ENCODE measurements at places on chromosomes 12 and 14.

DNA sequence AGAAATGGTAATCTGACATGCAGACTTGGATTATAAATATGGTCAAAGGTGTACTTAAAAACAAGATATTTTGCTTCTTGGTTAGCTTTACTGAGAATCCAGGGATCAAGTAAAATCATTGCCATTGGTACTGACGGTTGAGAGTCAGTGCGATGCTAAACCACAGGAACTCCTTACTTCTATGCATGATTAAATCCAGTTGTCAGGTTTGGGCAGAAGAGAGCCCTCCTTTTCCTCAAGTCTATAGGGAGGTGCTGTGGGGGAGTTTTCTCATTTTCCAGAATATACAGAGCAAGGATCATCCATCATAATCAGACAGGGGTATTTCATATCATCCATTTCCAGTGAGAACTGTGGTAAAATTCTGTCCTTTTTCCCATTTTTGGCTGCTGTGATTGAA lies 839.1 kb downstream of the NRXN3 start:
- DNase-seq = peak; percentile 12

- no peak for DNase-seq
Observed at GRCh38 chr12:48160807-48161206, 3.5 kb upstream of the ASB8 start.

- DNase-seq = peak; percentile 87
Observed at GRCh38 chr12:24839268-24839791, 109.6 kb downstream of the BCAT1 start.

DNA sequence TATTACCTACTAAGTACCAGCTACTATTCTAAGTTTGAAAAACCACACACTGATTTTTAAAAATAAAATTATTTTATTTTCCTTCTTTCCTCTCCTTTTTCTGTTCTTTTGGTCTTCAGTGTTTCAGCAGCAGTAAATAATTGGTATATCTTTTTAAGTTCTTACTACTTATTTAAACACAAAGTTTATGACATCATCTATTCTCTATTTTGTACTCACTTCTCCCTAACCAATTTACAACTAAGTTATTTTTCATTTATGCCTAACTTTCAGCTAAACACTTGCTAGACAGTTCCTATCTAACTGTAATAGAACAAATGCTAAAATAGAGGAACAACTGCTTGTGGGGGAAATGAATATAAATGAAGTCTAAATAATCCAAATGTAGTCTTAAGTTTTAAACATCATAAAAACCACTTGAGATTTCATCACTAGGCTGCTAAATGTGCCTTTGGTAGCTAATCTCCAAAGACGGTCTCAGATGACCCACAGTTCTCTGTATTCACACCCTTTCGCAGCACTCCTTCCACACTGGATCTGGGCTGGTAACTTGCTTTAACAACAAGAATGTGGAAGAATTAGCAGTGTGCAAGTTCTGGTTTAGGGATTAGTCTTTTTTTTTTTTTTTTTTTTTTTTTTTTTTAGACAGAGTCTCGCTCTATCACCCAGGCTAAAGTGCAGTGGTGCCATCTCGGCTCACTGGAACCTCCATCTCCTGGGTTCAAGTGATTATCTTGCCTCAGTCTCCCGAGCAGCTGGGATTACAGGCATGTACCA lies 41.0 kb downstream of the TFCP2 start:
- DNase-seq = no peak

DNA sequence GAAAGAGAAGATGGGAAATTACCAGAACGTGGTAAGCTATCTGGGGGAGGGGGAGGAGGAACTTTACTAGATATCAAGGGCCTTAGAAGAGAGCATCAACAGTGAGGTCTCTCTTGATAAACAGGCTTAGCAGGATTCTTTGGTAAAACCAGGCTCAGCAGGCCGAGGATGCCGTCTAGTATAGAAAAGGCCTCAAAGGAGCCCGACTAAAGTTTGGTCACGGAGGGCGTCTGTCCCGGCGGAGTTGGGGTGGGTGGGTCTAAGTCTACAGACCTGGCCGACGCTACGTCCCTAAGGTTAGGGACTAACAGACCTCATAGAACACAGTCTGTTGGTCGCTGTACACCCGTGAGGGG lies 538 bp upstream of the TIGAR start:
- no peak for DNase-seq

DNA sequence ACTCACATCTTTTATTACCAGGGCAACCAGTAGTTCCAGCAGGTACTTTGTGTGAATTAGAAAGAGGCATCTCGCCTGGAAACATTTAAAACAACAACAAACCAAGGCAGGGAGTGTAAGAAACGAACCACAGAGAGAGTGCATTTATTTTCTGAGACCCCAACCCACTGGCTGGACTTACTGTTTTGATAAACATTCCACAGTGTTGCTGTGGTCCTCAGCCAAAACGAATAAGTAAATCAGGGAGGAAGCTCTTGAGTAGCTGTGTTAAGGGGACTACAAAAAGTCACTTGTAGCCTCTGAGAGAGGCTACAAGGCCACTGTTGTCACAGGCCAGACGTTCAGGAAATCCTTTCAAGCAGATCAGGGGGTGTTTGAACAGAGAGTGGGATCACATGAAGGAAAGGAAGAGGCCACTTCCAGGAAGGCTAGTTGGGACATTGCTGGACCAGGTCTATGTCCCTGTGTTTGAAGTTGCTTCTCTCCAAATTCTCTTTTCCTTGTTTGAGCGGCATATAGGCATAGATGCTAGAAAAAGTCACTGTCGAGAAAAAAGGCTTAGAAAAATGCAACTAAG lies 33.8 kb downstream of the DMAC2L start:
- DNase-seq = no peak

GRCh38 chr14:41235466-41235865 lies 371.2 kb upstream of the LRFN5 start:
- no peak for DNase-seq

DNA sequence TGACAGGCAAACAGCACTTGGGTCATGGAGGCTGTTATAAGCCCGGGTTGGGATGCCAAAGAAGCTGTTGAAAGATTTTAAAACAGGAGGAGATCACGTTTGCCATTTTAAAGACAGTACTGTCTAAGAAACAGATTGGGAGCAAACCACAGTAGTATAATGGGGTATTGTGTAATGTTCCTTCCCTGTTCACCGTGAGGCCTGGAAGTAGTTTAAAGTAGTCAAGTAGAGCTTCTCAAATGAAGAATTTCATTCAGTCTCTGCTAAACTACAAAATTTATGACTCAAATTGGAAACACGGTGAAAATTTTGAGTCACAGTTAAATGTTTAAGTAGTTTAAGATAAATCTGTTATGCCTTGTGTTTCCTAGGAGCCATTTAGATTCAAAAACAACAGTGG lies 35.8 kb downstream of the ATP2A2 start:
- DNase-seq = peak; percentile 92

DNA sequence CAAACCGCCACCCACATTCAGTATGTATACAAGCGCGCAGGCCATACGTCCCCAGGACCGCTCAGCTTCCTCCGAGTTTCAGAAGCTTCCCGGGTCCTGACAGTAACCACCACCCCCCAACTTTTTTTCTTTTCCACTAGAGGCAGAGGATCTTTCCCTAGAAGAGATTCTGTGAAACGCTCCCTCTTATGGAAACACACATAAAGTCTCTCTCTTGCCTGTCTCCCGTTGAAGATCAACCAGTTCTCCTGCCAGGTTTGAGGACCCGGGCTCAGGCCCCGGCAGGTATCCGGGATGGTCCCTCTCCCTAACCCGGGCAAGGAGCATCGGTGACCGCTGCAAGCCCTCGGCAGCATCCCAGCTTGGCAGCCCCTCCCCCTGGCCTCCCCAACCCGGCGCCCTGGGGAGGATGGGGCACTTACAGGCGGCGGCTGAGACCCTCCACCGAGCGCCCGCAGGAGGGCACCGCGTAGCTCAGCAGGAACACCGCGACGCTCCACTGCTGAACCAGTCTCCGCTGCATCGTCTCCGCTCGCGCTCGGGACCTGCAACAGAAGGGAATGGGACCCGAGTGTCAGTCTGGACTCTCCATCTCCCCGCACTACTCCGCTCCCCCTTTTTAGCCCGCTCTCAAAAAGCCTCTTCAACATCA lies 3.4 kb downstream of the PTHLH start:
- DNase-seq = peak; percentile 31
